ENCODE measurements at places on chromosomes 11 and 22.

GRCh38 chr11:29449281-29450074 is 567.4 kb downstream of the KCNA4 start:
- DNase-seq = no peak

DNA sequence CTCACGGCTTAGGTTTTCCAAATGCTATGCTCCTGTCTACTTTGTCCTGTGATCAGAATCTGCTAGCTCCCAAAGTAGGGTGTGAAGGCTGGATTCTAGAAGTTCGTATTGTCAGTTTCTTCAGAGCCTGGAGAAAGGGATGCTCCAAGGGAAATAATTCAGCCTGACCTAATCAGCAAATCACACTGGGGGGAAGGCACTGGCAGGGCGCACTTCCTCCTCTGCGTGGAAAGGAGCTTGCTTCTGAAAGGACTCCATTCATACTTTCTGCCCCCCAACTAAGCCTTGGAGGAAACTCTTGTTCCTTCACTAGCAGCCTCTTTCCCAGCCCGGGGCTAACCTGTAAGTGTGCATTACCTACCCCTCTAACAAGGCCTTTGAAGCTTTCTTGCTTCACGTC is 165.9 kb downstream of the NAV2 start:
- DNase-seq = no peak

- no peak for DNase-seq
Measured at GRCh38 chr22:41442240-41442792, 4.3 kb downstream of the TOB2 start.

DNA sequence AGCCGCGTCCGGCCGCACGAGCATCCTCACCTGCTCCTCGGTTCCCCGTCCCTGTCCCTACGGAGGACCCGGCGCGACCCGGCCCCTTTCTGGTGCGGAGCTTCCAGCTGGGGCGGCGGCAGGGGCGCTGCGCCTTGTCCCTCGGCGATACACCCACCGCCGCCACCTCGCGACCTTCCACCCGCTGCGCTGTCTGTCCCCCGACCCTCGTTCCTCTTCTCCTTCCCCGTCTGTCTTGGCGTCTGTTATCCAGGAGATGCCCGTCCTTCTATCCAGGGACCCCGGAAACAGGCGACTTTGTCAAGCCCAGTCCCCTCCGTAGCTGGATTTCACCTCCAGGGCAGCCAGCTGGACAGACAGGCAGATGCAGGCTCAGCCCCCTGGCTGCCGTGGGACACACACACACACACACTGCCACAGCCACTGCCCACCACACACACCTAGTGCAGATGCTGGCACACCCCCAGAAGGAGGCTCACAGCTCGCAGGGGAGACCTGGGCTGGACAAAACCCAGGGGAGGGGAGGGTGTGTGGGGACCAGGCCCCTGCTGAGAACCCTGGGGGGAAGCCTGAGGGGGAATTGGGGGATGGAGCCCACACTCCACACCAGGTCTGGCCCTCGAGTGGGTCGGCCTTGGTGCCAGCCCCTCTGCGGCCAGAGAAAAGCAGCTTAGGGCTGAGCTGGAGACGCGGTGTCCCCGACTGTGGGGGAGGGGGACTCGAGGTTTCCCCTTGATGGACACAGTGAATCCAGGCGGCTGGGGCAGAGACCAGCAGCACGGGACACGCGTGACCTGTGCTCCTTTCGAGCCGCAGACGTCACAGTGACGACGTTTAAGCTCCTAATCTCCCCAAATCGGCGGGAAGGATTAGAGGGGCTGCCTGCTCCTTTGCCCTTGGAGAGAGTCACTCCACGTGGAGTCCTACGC is 788 bp downstream of the DRD4 start:
- no peak for DNase-seq

DNA sequence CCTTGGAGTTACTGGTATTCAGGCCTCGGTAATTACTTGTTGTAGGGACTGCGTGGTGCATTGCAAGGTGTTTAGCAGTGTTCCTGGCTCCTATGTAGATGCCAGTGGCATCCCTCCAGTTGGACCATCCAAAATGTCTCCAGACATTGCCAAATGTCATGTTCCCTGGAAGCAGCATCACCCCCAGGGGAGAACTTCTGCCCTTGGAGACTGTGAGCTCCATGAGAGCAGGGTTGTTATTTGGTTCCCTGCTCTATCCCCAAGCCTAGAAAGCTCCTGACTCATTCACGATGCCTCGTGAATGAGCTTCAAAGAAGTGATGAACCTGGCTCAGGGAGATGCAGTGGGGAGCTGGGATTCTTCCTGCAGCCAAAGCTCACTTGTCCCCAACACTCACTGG is 4.8 kb upstream of the CD248 start:
- DNase-seq = no peak

DNA sequence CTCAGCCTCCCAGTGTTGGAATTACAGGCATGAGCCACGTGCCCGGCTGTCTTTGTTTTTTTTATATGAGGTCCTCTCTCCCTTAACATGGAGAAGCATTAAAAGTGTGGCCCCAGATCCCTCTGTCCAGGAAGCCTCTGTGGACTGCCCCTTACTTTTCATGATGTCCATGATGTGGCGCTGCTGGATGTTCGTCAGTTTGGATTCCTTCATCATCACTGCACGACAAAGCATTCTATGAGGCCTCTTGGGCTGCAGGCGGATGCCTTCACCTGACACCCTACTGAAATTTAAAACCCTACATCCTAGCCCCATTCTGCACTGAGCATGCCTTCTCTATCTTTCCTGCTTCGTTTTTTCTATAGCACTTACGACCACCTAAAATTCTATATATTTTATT is 2.1 kb downstream of the C22orf23 start:
- no peak for DNase-seq

- DNase-seq = peak; percentile 55
Measured at GRCh38 chr22:50507421-50507990, at the start of gene LMF2. Gene LMF2 (minus strand): TSS chr22:50507702. CDS start chr22:50507675, 27 bp downstream.

- DNase-seq = no peak
Measured at GRCh38 chr11:1453611-1454034, 33.0 kb downstream of the MOB2 start.

GRCh38 chr11:123430721-123431497 is 840 bp downstream of the GRAMD1B start:
- DNase-seq = no peak

DNA sequence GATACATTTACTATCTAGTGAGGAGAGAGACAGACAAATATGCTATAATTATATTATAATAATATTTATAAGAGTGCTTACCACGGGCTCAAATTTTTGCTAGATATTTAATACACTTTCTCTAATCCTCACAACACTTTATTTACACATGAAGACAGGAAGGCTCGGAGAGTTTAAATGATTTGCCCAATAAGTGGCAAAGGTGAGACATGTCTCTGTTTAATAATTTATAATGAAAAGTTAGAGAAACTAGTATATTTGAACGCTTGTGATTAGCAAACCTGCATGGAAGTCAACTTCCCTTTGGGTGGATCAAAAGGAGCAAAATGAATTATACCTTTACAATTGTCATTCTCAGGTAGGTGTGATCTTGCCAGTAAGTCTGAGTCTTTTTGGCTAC is 55.4 kb downstream of the POLD3 start:
- no peak for DNase-seq

- no peak for DNase-seq
Measured at GRCh38 chr22:44218071-44218470, 37.3 kb downstream of the PARVG start.

- DNase-seq = peak; percentile 70
Measured at GRCh38 chr11:34348919-34349318, 8.9 kb downstream of the ABTB2 start.
